Large intestine (tissue), 12 donors: ENCODE measurements at places on chromosomes 5 and 9. TPM values are rescaled to one million over a fixed set of nuclear protein-coding genes. Genes with fewer than 3 reads are reported as not detected.
A peak's percentile ranks its signal among the peaks of the same experiment; 100 is the strongest.

Gene MLANA
- 0.54 TPM for polyA plus RNA-seq

Gene C9orf43
- 0.84 TPM for polyA plus RNA-seq

DNA sequence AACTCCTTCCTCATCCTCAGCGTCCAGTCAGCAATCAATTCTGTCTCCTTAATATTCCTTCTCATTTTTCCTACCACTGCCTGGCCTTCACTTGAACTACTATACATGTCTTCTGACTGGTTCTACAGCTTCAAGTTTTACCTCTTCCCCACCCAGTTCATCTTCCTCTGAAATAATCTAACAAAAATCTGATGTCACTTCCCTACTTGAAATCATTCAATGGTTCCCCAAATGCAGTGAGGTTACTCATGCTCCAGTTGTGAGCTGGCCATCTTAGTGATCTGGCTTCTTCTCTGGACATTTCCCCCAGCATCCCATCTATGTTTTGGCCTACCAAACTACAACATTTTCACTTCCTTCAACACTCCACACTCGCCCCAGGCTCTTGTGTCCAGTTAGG, 14.9 kb upstream of the TMEM267 start:
- H3K36me3 ChIP-seq = no peaks in the 10 kb centered on the region
- DNase-seq = no peak
- H3K4me1 ChIP-seq = no peaks in the 10 kb centered on the region
- no peaks in the 10 kb centered on the region for H3K27me3 ChIP-seq
- H3K4me3 ChIP-seq = no peak overlapping the region
- H3K27ac ChIP-seq = no peak overlapping the region

GRCh38 chr9:38017149-38017884, 51.7 kb downstream of the SHB start:
- DNase-seq = no peak
- no peaks in the 10 kb centered on the region for H3K27me3 ChIP-seq
- H3K27ac ChIP-seq = no peak overlapping the region

GRCh38 chr5:4383102-4383501, 757.0 kb upstream of the ADAMTS16 start:
- no peaks in the 10 kb centered on the region for H3K27me3 ChIP-seq
- no peak overlapping the region for H3K4me3 ChIP-seq
- no peak for DNase-seq
- H3K4me1 ChIP-seq = no peaks in the 10 kb centered on the region

- peak; percentile 67 for DNase-seq
- peaks cover 5% of the 10 kb centered on the region for H3K4me1 ChIP-seq
- H3K4me3 ChIP-seq = peak overlapping the region; percentile 75
- H3K27ac ChIP-seq = peak overlapping the region; percentile 98
Measured at GRCh38 chr9:69121155-69122081, 52.7 kb upstream of the TJP2 start.

- H3K27me3 ChIP-seq = no peaks in the 10 kb centered on the region
- no peaks in the 10 kb centered on the region for H3K36me3 ChIP-seq
- no peak overlapping the region for H3K27ac ChIP-seq
- DNase-seq = no peak
Measured at GRCh38 chr5:98454407-98454806, 319.1 kb upstream of the RGMB start.

GRCh38 chr5:124452412-124452811, 294.0 kb downstream of the ZNF608 start:
- no peaks in the 10 kb centered on the region for H3K27me3 ChIP-seq
- no peak overlapping the region for H3K27ac ChIP-seq
- no peak for DNase-seq
- H3K4me1 ChIP-seq = no peaks in the 10 kb centered on the region
- no peaks in the 10 kb centered on the region for H3K36me3 ChIP-seq

DNA sequence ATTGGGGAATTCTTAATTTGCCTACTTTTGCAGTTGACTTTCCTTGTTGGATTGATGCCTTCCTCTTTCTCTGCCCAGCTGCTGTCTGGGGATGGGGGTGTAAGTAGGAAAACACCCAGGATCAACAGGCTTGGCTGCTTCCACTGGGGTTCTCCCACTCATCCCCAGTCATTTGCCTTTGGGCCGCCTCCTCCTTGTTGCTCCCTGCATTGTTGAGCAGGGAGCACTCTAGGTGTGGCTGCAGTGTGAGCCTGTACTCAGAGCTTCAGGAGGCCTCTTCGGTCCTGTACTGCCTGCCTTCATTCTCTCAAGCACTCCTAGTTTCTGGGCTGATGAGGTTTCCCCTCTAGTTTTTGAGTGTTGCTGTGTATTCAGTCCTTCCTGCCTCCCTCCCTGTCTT, 12.1 kb downstream of the RHOBTB3 start:
- H3K36me3 ChIP-seq = peaks cover 37% of the 10 kb centered on the region
- no peak overlapping the region for H3K27ac ChIP-seq
- no peaks in the 10 kb centered on the region for H3K27me3 ChIP-seq
- no peak overlapping the region for H3K4me3 ChIP-seq
- peaks cover 8% of the 10 kb centered on the region for H3K4me1 ChIP-seq
